ENCODE measurements at places on chromosomes 12 and 14.

GRCh38 chr12:21776175-21776574, 1.7 kb upstream of the KCNJ8 start:
- no peak for DNase-seq

- no peak for DNase-seq
Measured at GRCh38 chr12:92695056-92695455, 7.7 kb upstream of the PLEKHG7 start.

GRCh38 chr12:51900323-51900889, 6.9 kb upstream of the ACVRL1 start:
- no peak for DNase-seq

DNA sequence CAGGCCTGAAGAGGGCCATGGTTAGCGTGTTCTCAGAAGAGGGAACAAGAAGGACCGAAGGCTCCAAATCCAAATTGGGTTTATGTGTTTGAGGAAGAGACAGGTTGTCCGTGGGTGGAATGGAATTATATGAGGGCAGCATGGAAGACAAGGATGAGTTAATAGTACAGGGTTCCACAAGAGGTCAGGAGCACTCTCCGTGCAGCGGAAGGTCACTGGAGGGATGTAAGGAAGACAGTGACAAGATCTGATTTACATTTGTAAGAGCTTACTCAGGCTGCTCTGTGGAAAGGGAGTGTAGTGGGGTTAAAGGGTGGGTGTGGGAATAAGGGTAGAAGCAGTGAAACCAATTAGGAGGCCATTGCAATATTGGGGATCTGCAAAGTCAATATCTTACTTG, 97.0 kb downstream of the TPH2 start:
- peak; percentile 54 for DNase-seq

GRCh38 chr14:86596024-86596423, 1066.1 kb downstream of the FLRT2 start:
- DNase-seq, result no peak

DNA sequence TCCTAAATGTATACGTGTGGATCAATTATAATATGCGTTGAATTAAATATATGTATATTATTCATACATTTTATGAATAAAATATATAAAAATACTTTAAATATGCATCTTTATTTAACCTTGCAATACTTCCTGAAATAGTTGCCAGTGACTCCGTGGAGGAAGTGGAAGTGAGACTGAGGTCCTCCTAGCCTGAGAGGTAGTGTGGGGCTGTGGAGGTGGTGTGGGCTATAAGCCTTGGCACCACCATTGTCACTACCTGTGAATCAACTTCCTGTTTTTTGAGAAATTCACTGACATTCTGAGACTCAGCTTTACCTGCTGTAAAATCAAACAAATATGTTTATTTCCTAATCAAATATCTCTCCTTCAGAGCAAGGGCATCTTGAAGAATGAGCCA, 514.2 kb downstream of the VRK1 start:
- DNase-seq, result no peak

GRCh38 chr12:2376908-2377657, 324.3 kb downstream of the CACNA1C start:
- peak; percentile 63 for DNase-seq

DNA sequence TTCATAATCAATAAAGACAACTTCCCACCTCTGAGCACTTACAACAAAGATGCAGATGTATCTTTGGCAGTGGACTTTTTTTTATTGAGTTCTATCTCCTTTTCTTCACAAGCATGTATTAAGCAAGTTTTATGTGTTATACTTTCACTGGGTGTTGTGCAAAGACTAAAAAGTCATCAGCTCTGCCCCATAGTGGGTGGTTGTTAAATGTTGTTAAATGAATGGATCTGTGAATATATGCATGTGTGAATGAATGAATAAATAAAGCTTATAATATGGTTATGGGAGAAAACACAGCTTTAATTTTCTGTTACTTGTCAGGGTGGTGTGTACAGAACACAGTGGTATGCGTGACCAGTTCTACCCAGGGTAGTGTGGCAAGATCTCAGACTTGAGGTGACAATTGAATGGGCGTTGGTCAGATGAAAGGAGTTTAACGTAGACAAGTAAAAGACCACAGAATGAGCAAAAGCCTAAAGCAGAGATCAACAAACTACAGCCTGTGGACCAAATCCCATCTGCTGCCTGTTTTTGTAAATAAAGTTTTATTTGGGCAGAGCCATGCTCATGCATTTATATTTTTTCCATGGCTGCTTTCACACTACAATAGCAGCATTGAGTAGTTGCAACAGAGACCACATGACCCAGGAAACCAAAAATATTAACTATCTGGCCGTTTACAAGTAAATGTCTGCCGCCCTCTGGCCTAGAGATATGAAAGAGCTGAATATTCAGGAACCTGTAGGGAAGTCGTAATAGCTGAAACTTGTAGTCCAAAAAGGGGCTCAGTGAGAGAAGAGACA, 207.4 kb upstream of the EEA1 start:
- DNase-seq, result no peak

DNA sequence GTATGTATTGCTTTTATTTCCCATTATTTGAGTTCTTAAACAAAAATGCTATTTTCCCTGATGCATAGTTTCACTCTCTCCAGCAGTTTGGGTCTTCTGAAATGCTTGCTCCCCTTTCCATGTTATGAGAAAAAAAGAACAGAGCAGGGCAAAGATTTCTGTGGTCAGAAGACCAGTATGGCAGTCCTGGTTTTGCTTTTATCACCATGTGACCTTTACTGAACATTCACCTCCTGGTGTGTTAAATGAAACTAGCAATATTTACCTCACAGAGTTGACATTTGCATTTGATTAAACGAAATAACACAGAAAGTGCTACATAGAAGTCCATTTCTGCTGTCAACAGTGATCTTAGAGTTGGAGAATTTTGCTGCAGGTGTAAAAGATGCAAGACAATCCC, 141.0 kb upstream of the G2E3 start:
- no peak for DNase-seq

- no peak for DNase-seq
Measured at GRCh38 chr12:24360461-24360860, 411.0 kb upstream of the SOX5 start.

GRCh38 chr14:55911776-55912175, 206.4 kb upstream of the PELI2 start:
- no peak for DNase-seq

- DNase-seq, result no peak
Measured at GRCh38 chr14:105860615-105861580, 334.5 kb downstream of the TMEM121 start.

DNA sequence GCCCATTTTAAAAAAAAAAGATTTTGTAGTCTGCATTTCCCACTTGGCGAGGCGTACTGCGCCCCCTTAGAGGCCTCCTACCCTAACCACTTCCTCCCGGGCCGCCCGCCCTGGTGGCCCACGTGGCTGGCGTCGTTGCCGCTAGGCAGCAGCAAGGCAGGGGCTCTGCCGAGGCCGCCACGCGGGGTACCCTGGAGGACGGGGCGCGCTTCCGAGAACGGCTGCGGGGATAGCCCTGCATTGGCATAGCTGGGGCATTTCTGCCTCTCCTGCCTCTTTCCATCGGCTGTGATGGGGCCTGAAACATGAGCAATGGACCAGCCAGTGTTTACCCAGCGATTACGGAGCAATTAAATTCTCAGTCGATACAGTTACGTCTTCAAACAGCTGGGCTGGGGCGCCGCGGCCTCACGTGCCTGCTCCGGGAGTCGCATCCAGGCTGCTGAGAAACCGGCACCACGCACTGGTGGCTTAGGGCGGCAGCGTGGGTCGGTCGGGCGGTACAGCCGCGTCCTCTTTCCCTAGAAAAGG, 38.0 kb downstream of the IQSEC3 start:
- peak; percentile 63 for DNase-seq

DNA sequence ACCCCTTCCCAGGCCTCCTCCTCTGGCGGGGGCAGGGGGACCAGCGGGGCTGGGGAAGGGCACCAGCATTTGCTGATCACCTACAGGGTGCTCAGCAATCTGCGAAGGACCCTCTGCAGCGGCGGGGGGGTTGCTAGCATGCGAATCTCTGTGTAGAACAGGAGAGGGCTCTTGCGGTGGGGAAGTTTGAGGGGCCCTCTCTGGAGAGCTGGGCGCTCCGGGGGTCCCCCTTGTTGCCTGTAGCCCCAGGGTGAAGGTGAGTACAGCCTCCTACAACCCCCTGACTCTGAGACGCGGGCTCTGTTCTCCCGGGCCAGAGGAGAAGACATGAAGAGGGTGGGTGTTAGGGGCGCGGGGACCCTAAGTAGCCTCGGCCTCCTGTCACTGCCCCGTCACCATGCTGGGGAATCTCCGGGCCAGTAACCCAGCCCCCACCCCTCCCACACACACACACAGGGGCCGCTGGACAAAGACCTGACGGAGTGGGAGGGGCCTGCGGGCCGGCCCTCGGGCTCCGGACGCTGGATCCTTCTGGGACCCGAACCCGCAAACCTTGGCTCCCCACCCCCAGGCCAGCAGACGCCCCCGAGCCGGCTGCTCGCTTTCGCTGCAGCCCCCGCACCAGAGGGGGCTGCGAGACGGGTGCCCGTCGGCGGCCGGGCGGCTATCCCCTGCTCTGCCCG, 734 bp downstream of the FIGNL2 start:
- DNase-seq, result no peak

- peak; percentile 87 for DNase-seq
Measured at GRCh38 chr12:49580572-49581535, 12.9 kb upstream of the MCRS1 start.

DNA sequence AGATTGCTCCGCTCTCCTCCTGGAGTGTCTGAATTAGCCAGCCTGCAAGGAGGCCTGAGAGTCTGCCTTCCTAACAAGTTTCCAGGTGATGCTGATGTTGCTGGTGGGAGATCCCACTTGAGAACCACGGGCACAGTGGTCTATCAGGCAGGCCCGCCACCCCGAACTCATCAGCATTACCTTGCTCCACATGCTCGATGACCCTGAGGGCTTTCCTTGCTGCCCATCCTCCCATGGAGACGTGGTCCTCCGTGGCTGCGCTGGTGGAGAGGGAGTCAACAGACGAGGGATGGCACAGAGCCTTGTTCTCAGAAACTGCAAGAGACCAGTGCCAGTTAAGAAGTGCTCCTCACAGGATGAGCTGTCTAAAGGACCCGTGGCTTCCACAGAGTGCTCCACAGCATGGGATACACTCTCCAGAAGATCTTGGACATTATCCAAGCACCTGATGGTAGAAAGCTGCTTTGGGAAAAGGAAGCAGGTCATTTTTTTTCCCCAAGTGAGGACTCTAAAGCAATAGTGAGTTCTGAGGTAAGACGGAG, 18.3 kb downstream of the HAL start:
- DNase-seq, result no peak
